ENCODE measurements at places on chromosomes 5 and 9.

GRCh38 chr5:175689147-175689991, 31.5 kb downstream of the HRH2 start:
- ATAC-seq, result peak; percentile 25

- no peak for ATAC-seq
Measured at GRCh38 chr5:11854936-11855335, 49.3 kb downstream of the CTNND2 start.

- ATAC-seq, result no peak
Measured at GRCh38 chr5:175751369-175751768, 93.5 kb downstream of the HRH2 start.

DNA sequence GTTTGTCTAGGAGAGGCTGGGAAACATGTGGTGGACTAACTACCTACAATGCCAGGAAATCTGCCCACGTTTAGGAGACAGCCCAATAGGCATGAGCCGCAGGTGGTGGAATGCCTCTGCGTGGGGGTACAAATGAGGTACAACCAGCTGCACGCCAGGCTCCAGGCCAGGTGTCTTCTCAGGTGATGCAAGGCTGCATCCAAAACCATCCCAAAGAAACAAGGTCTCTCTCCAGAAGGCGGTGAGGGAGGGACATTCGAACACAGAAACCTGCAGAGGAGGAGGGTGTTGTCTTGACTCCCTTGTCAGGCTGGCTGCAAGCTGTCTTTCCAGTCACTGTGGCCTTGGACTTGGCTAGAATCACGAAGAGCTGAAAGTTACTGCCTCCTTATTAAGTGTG, 11.6 kb downstream of the ANKH start:
- no peak for ATAC-seq

DNA sequence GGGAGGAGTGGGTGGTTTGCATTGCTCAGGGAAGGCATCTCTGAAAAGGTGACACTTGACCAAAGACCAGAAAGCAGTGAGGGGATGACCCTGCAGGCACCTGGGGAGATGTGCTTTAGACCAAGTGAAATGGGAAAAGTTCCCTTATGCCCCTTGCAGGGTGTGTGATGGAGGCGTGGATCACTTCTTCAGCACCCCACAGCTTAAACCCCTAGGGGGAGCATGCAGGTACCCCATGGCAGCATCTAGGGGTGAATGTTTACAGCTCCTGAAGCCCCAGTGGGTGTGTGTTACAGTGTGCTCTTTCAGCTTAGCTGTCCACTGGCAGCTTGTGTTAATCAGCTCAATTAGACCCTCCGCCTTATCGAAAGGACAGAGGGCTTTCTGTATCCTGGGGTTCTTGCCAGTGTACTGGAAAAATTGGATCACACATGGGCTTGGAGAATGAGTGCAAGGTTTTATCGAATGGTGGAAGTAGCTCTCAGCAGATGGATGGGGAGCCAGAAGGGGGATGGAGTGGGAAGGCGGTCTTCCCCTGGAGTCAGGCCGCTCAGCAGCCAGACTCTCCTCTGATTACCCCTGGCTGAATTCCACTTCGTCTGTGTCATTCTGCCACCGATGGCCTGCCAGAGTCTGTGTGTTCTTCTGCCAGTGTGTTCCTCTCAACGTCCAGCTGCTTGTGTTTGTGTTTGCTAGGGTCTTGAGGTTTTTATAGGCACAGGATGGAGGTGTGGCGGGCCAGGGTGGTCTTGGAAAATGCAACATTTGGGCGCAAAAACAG, 6.3 kb downstream of the BHMT2 start:
- ATAC-seq, result no peak

- no peak for ATAC-seq
Measured at GRCh38 chr5:27963050-27963783, 924.8 kb upstream of the CDH9 start.

GRCh38 chr5:73497497-73498056, 665 bp upstream of the BTF3 start:
- peak; percentile 1 for ATAC-seq

DNA sequence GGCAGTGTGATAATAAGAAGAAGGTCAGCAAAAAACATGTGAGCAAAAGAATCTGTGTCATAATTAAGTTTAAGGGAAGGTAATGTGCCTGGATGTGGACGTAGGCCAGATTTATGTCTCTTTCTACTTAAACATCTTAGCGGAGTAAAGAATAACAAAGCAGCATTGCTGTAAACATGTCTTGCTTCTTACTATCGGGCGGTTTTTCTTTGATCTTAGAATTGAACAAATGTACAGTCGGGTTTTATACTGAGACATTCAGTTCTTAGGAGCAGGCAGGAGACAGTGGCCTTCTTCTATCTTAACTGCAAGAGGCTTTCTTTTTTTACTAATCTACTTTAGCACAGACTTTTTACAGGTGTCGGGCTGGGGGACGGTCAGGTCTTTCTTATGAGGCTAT, 40.4 kb upstream of the FLT4 start:
- no peak for ATAC-seq

GRCh38 chr5:127840198-127840524, 137.0 kb downstream of the CCDC192 start:
- no peak for ATAC-seq

Measured in motor neuron (in vitro differentiated cells).